Naive B cell (primary cell): ENCODE measurements at places on chromosomes 16 and 17.

DNA sequence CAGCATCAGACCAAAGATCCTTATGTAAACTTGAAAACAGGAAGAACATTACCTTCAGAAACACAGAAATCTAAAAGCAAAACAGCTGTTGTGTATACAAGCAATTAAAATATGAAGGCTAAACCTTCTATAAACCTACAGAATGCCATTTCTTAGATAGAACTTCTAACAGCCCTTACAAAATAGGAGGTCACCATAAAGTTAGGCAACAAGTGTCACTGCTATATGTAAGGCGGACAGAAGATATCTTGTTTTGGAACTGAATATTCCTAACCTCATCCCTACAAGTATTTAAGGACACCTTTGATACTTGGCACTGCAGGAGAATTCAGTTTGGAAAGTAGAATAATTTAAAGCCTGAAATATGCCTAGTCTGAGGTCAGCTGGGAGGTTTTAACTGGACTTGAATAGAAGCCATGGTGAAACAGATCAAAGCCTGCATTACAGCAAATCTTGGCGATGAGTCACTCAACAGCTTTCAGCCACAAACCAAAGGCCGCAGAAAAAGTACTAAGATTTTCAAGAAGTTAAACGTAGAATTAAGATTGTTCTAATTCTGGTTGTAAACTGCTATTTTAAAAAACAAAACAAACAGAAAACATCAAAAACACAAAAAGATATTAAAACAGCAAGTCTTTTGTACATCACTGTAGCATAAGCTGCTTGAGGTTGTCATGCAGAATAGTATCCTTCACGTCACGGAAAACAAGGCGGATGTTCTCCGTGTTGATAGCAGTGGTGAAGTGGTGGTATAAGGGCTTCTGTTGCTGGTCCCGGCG is 42.7 kb downstream of the GNA13 start:
- H3K4me1 ChIP-seq = peaks cover 46% of the 10 kb centered on the region
- no peak for DNase-seq
- H3K36me3 ChIP-seq = peaks cover 24% of the 10 kb centered on the region

GRCh38 chr17:30333503-30334360 is at the start of gene TMIGD1:
TSS of gene TMIGD1 (minus strand) at chr17:30334057. CDS start at chr17:30332133, 1,924 bp downstream.
- H3K36me3 ChIP-seq = no peaks in the 10 kb centered on the region
- peaks cover 11% of the 10 kb centered on the region for H3K4me1 ChIP-seq
- H3K27ac ChIP-seq = no peak within 1 kb of the TSS
- DNase-seq = no peak
- peaks cover 5% of the 10 kb centered on the region for H3K27me3 ChIP-seq
- H3K4me3 ChIP-seq = no peak within 1 kb of the TSS

GRCh38 chr17:19739241-19740201 is 8.6 kb downstream of the ALDH3A1 start:
- no peaks in the 10 kb centered on the region for H3K36me3 ChIP-seq
- no peak for DNase-seq
- peaks cover 6% of the 10 kb centered on the region for H3K4me1 ChIP-seq
- no peak overlapping the region for H3K4me3 ChIP-seq
- no peaks in the 10 kb centered on the region for H3K27me3 ChIP-seq

- H3K27me3 ChIP-seq = no peaks in the 10 kb centered on the region
- no peak for DNase-seq
- H3K4me3 ChIP-seq = peak overlapping the region; percentile 60
- peak overlapping the region; percentile 89 for H3K27ac ChIP-seq
- H3K4me1 ChIP-seq = peaks cover 20% of the 10 kb centered on the region
- H3K36me3 ChIP-seq = peaks cover 23% of the 10 kb centered on the region
These were observed 54.5 kb downstream of the TUBD1 start for GRCh38 chr17:59838052-59838916.

DNA sequence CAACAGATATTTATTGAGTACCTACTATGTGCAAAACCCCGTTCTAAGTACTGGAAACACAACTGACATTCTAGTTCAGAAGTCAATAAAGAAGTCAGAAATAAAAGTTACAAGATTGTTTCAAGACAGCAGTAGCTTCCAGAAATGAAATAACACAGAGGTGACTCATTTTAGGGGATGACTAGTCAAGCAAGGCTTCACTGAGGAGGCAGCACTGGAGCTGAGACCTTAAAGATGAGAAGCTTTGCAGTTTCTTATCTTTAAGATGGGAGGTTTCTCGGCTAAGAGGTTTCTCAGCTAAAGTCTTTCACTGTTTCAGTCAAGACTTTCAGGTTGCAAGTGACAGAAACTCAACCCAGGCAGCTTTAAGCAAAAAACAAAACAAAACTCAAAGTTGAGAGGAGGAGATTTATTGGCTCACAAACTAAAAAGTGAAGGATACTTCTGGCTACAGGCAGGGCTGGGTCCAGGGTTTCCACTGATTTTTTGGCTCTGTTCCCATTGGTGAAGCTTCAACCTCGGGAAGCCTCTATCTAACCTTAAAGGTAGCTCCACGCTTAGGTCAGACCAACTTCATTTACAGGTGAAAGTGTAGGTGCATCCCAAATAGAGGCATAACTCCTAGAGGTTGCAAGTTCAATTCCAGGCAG is 7.4 kb upstream of the MMP2 start:
- no peak overlapping the region for H3K27ac ChIP-seq
- no peak overlapping the region for H3K4me3 ChIP-seq
- H3K27me3 ChIP-seq = peaks cover 13% of the 10 kb centered on the region
- H3K4me1 ChIP-seq = no peaks in the 10 kb centered on the region
- H3K36me3 ChIP-seq = no peaks in the 10 kb centered on the region
